ENCODE measurements at places on chromosomes 6 and 20. TPM values are rescaled to one million over a fixed set of nuclear protein-coding genes. Genes with fewer than 3 reads are reported as not detected.

GRCh38 chr20:24337069-24337468 is 132.4 kb upstream of the SYNDIG1 start:
- DNase-seq, result no peak

DNA sequence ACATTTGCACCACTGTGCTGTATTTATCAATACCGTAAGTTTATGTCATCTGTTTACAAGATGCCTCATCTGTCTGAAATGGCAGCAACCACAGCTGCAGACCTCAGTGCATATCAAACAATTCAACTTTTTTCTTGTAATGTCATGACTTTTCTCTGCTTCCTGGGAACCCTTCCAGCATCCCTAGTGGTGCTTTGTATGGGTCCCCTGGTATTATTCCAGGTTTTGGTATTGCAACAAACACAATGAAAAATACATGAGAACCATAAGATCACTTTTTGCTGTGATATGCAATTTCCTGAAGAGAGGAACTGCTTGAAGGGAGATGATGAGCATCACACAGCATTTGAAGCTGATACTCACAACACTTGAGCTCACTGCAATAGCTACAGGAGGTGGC is 12.0 kb upstream of the TXNDC5 start:
- no peak for DNase-seq

- no peak for DNase-seq
These were observed 61.1 kb downstream of the TMEM170B start for GRCh38 chr6:11598687-11599086.

Gene CD24
- total RNA-seq, result 10.2 TPM

DNA sequence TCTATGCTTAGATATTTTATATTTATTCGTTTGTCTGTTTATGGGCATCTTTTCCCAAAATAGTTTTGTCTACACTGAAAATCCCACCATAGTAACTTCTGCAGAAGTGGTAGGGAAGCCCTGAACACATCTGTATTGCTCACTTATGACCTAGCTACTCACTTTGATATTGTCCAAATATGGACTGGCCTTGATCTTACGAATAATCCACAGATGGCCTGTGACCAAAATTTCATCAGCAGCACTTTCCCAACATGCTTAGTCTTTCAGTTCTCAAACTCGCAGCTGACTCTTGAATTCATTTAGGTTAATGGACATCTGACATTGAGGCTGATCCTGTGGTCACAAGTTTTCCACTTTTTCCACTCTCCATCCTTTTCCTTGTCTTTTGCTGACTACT is 80.8 kb upstream of the BEND3 start:
- DNase-seq, result no peak

Data from A673 (cell line).